ENCODE measurements at places on chromosomes 4 and X.

DNA sequence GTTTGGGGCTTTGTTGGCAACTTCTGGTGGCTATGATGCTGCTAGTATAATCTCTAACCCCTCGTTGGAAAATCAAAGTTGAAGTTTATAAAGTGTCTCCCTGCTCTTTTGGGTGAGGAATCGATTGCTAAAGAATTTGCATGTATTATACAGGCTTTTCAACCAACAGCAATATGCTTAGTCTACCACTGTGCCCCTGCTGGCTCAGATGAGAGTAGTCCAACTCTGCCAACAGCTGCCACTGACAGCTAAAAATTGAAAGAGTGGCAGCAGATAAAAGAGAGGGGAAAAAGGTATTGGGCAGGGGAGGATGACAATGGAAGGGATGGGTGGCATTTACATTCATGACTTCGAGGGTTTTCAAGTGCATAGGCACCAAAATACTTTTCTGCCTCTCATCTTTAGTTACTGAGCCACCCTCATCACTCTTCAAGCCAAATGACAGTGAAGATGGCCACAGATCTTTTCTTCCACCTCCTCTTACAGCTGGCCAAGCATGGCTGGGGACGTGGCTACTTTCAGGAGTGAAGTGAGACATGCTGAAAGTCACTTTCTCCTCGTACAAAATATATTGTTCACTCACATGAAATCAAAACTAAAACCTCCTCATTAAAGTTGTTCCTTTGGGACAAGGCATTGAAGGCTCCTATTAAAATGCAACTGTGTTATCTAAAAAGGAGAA, 2.7 kb upstream of the GRIA3 start:
- DNase-seq: no peak

- no peak for DNase-seq
Observed at GRCh38 chr4:82482387-82482786, 52.0 kb downstream of the ENOPH1 start.

DNA sequence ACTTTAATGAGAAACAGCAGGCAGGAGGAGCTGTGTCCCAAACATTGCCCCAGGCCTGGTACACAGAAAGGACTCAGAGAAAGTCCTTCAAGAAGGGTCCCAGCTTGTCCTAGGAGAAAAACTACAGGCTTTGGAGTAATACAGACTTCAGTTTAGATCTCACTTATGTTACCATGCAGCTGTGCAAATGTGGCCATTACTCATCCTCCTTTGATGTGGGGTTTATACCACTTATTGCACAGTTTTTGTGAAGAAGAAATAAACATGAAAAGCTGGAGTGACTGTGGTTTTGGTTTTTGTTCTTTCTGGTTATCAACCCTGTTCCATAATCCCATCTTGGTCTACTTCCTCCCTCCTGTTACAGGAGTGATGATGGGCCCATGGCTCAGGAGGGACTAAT, 8.1 kb upstream of the CYTL1 start:
- DNase-seq: no peak

GRCh38 chrX:53421125-53421524, 1.3 kb downstream of the SMC1A start:
- DNase-seq: no peak

DNA sequence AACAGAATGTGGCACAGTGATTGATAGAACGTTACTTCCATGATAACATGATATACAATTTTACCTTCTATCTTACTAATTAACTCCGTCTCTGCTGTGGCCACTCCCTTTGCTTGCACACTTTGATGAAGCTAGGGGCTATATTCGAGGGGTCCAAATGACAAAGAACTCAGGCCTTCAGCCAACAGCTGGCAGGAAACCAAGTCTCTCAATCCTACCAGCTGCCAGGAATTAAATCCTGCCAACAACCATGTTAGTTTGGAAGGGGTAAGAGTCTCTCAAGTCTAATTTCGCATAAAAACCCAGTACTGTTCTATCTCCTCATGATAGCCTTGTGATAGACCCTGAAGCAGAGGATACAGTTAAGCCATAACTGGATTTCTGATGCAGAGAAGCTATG, 1122.9 kb upstream of the PCDH10 start:
- no peak for DNase-seq

GRCh38 chrX:112851161-112851779, 10.6 kb upstream of the AMOT start:
- no peak for DNase-seq

DNA sequence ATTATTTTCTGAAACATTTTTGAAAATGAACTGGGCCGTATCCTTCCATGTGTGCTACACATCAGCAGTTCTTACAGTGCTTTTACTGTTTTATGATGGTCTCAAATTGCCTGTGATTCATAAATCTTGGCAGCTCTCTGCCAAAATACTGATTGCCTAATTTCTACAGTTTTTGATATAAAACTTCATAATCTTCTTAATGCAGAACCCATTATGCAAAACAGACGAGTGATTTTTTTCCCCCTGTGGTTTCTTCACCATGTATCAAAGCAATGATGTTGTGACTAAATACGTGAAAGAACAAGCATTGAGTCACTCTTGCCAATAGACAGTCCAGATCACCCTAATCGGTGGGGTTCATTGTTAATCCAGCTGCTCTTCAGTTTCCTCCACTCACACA, 156.4 kb upstream of the WDR1 start:
- DNase-seq: no peak
